ENCODE measurements at places on chromosomes 4 and X. TPM values are rescaled to one million over a fixed set of nuclear protein-coding genes. Genes with fewer than 3 reads are reported as not detected.

DNA sequence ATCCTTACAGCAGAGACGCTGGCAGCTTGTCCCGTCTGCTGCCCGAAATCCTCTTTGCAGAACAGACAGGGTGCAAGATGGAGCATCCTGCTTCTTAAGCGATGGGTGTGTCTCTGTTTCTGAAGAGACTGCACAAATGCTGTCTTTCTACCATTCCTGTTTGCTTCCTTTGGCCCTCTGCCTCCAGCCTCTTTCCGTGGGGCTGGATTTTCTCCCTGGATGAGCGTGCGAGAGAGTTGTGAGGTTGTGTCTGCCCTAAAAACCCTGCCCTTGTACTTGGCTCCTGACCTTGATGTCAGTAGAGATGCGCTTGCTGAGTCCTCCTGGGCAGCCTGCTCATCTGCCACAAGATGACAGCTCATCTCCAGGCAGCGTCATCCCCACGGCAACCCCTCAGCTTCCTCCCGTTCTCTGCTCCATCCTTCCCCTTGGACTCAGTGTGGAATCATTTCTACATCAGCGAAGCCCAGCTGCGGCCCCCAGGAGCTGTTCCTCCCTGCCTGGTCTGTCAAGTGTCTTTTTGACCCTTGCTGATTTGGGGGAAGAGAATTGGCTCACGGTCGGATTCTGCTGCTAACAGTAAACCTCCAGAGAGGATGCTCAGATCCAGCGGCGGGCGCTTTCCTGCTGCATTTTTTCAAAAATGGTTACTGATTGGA, 246.2 kb downstream of the ASMT start:
- no peak for DNase-seq

SAT1 gene
- 775 TPM for polyA plus RNA-seq

STAP1 gene
- 9.4 TPM for polyA plus RNA-seq

DNA sequence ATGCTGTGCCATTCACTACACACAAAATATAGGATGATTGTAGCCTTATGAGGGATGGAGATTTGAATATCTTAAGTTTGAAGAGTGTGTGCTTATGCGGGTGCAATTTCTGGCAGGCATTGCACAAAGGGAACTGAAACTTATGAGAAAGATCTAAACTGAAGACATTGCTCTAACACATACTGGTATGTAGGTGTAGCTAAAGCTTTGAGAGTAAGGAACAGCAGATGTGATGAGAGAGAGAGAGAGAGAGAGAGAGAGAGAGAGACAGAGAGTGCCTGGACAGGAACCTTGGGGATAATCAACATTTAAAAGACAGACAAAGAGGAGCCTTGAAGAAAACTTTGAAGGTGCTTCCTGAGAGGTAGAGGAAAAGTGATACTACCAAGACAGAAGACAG, 379.7 kb downstream of the SPRY1 start:
- no peak for DNase-seq

DNA sequence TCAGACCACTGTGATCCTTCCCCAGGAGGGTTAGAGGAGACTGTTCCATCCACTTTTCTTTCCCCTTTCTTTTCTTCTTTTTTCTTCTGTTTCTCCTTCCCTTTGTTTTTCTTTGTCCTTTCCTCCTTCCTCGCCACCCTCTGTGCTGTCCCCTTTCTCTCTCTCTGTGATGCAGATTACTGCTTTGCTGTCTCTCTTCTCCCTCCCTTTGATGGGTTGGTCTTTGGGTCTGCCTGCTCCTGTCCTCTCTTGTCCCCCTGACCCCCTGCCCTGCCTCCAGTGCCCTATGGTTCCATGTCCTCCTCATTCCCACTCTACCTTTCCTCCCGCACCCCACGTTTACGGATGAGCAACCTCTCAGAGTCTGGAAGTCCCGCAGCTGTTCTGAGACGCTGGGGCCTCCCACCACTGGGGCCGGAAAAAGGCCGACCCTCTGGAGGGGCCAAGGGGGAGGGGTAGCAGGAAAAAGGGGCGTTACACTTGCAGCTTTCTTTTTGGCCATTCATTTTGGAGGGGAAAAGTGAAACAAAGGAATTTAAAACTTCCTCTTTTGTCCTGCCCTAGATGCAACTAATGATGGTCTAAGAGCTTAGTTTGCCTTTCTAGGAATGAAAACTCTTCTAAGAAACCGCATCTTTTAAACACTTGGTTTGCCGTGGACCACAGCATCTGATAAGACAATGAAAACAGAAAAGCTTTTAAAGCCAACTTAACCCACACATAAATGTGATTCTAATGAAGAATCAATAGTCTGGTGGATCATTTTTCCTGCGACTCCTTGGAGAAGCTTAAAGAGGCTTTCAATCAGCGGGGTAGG, 24.5 kb upstream of the TSR2 start:
- DNase-seq: no peak

SRPK3 gene
- not detected for polyA plus RNA-seq

- no peak for DNase-seq
Observed at GRCh38 chr4:140903522-140904475, 147.6 kb upstream of the TBC1D9 start.

DNA sequence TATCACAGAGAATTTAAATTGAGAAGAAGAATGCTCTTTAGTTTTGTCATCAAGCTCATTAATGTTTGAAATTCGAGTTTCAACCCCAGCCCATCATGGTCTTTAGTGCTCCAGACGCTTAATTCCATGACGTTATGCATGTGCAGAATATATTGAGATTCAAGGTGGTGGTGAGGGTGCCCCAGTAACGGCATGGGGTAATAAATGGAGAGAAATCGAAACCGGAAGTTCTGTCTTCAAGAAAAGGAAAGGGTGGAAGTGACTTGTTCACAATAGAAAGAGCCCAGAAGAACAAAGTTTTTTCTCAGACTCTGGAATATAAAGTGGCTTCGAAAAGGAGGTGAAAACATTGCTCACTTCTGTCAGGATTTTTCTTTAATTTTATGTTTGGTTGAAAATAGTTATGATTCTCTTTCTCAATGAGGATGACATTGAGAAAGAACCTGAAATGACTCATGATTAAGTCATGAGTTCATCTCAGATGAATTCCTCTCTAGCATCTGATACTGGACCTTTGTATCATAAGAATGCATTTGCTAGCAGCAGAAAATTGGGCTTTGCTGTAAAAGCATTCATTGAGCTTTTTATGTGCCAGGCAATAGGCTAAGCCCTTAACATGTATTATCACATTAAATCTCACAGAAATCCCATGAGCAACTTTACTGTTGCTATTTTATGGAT, 779 bp upstream of the DDX60L start:
- DNase-seq: peak; percentile 65

GRCh38 chrX:1885116-1885515, 270.3 kb downstream of the ASMT start:
- DNase-seq: no peak

All from sigmoid colon (tissue), 7 donors.